ENCODE measurements at places on chromosomes 1 and 21. TPM values are rescaled to one million over a fixed set of nuclear protein-coding genes. Genes with fewer than 3 reads are reported as not detected.

DNA sequence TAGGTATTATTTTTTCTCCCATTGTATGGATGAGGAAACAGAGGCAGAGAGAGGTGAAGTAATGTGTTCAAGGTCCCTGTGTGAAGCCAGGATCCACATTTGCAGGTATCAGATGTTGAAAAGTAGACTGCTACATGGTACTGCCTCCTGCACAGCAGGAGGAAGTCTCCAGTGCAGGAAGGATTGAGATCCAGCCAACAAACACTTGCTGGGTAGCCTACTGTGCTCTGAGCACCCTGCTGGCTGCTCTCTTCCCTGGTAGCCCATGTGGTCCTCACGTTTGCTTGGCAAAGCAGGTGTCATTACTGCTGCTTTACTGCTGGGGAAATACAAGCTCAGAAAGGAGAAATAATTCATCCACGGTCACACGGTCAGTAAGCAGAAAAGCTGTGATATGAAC, 21.3 kb upstream of the GRIK3 start:
- no peak for DNase-seq
- no peak overlapping the region for H3K27ac ChIP-seq
- no peaks in the 10 kb centered on the region for H3K4me1 ChIP-seq
- H3K27me3 ChIP-seq: no peaks in the 10 kb centered on the region
- no peaks in the 10 kb centered on the region for H3K36me3 ChIP-seq
- H3K4me3 ChIP-seq: no peak overlapping the region

GRCh38 chr1:70277875-70278274, 56.7 kb downstream of the SRSF11 start:
- no peak overlapping the region for H3K4me3 ChIP-seq
- no peaks in the 10 kb centered on the region for H3K4me1 ChIP-seq
- no peaks in the 10 kb centered on the region for H3K27me3 ChIP-seq

DNA sequence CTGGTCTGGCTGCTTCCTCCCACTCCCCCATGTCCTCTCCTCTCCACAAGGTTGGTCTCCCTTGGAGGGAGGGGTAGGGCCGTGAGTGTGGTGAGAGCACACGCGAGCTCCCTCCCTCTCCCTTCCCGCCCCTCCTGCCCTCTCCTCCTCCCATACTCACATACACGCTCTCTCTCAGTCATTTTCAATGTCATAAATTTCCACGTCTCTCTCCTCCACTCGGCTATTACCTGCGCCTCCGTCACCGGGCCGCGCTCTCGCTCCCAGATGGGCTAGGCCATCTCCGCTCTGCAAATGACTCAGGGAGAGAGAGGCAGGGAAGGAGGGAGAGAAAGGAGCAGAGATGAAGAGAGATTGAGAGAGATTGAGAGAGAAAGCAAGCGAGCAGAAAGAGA, 36.7 kb upstream of the DMBX1 start:
- no peaks in the 10 kb centered on the region for H3K36me3 ChIP-seq
- no peak for DNase-seq
- H3K4me1 ChIP-seq: no peaks in the 10 kb centered on the region
- H3K27me3 ChIP-seq: peaks cover 35% of the 10 kb centered on the region
- no peak overlapping the region for H3K4me3 ChIP-seq
- no peak overlapping the region for H3K27ac ChIP-seq

DNA sequence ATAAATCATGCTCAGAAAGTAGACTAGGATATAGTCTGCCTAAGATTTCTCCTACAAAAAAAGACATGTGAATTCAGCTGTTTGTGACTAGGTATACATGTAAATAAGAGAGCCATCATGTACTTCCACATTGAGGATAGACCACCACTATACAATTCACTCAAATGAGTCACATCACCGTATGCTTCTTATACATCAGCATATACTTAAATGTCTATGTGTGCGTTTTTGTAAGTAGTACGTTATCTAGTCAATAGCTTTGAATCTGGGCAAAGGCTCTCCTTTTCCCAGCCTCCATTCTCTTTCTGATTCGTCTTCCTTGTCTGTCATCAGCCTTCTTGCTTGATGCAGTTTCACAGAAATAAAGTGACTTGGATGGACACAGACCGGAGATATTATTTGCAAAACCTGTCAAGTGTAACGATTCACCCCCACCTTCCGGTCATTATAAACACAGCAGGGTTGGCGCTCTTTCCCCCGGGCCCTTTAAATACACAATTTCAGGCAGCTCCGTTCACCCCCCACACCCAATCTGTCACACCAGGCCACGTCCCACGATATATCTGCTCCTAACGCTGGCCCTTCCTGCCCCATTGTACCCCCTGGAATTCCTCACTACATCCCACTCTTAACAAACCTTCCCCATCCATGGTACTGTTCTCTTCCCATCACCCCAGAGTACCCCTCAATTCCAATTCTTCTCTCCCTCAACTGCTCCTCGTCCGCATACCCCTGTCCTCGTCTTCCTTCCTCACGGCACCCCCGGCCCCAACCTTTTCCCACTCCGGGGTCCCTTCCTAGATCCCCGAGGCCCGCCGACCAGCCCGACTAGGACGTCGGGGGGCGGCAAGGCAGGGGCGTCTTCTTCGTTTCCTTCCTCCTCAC, 636 bp downstream of the VAMP4 start:
- H3K4me3 ChIP-seq: peak overlapping the region; percentile 93
- peak overlapping the region; percentile 93 for H3K27ac ChIP-seq
- H3K36me3 ChIP-seq: no peaks in the 10 kb centered on the region
- peak; percentile 70 for DNase-seq
- H3K4me1 ChIP-seq: peaks cover 23% of the 10 kb centered on the region

DNA sequence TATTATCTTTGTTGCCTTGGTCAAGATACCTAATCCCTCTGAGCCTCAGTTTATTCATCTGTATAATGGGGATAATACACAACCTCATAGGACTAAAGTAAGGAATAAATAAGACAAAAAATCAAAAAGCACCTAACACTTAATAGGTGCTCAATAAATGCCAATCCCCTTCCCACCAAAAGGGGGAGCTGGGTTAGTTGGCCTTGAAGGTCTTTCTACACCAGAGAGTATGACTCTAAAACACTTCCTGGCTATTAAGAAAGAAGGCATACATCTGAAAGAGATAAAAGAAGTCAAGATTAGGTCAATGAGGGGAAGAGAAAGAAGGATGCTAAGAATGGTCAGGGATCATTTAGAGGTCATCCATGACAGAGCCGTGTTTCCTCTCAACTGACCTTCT, 11.1 kb downstream of the VSIG8 start:
- no peaks in the 10 kb centered on the region for H3K27me3 ChIP-seq
- no peak overlapping the region for H3K27ac ChIP-seq
- H3K36me3 ChIP-seq: no peaks in the 10 kb centered on the region

- H3K27me3 ChIP-seq: no peaks in the 10 kb centered on the region
- no peak for DNase-seq
- H3K4me3 ChIP-seq: no peak overlapping the region
- H3K4me1 ChIP-seq: no peaks in the 10 kb centered on the region
- no peak overlapping the region for H3K27ac ChIP-seq
- no peaks in the 10 kb centered on the region for H3K36me3 ChIP-seq
These were observed 84.6 kb downstream of the KAZN start for GRCh38 chr1:14682941-14683621.

GRCh38 chr1:224745924-224746323, 129.8 kb downstream of the CNIH3 start:
- H3K4me3 ChIP-seq: no peak overlapping the region
- no peak overlapping the region for H3K27ac ChIP-seq
- peaks cover 3% of the 10 kb centered on the region for H3K4me1 ChIP-seq
- no peak for DNase-seq

- H3K27ac ChIP-seq: no peak overlapping the region
- no peak for DNase-seq
- H3K4me1 ChIP-seq: no peaks in the 10 kb centered on the region
- H3K4me3 ChIP-seq: no peak overlapping the region
- peaks cover 47% of the 10 kb centered on the region for H3K36me3 ChIP-seq
- no peaks in the 10 kb centered on the region for H3K27me3 ChIP-seq
These were observed 203.8 kb downstream of the PTPRC start for GRCh38 chr1:198842686-198843085.

GRCh38 chr1:230548357-230548756, 93.9 kb upstream of the COG2 start:
- H3K4me1 ChIP-seq: no peaks in the 10 kb centered on the region
- peaks cover 7% of the 10 kb centered on the region for H3K27me3 ChIP-seq
- H3K36me3 ChIP-seq: no peaks in the 10 kb centered on the region
- DNase-seq: no peak
- no peak overlapping the region for H3K4me3 ChIP-seq

DNA sequence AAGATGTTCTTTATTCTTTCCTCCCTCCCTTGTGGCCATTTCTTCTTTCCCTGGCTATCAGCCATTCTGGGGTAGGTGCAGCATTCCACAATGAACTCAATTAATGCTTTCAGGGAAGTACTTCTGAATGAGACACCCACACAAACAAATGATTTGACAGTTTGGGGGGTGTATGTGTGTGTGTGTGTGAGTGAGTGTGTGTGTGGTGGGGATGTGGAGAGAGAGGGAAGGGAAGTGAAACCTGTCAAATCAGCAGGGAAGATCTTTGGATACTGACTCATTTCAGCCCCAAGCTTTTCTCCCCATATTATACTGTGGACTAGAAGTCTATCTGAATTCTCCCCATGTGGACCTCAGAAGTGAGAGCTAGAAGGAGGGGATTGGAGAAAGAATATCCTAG, 154.9 kb upstream of the CD34 start:
- H3K27me3 ChIP-seq: peaks cover 22% of the 10 kb centered on the region
- no peak overlapping the region for H3K4me3 ChIP-seq
- H3K4me1 ChIP-seq: no peaks in the 10 kb centered on the region
- no peaks in the 10 kb centered on the region for H3K36me3 ChIP-seq

DNA sequence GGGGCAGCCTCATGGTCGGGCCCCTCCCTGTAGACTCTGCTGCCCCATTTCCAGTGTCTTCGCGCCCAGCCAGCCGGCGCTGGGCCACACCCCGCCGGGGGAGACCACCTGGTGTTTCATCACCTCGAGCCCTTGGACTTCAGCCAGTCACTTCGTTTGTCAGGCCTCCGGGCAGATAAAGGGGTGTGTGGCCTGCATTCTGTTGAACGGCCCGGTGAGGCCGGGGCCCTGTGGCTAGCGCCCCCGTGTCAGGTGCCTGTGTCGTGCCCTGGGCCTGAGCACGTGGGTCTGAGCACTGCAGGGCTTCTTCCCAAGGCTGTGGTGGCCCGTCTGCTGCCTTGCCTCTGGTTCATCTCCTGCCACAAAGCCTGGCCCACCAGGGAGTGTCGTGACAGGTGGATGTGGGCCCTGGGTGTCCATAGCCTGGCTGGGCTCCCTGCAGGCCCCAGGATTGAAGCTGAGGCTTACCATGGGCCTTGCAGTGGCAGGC, 65.2 kb upstream of the DIP2A start:
- H3K4me1 ChIP-seq: no peaks in the 10 kb centered on the region
- DNase-seq: no peak
- peaks cover 10% of the 10 kb centered on the region for H3K36me3 ChIP-seq
- H3K27me3 ChIP-seq: no peaks in the 10 kb centered on the region

GRCh38 chr1:2628933-2629626, 3.7 kb downstream of the MMEL1 start:
- no peaks in the 10 kb centered on the region for H3K4me1 ChIP-seq
- no peak overlapping the region for H3K27ac ChIP-seq
- H3K36me3 ChIP-seq: no peaks in the 10 kb centered on the region

DNA sequence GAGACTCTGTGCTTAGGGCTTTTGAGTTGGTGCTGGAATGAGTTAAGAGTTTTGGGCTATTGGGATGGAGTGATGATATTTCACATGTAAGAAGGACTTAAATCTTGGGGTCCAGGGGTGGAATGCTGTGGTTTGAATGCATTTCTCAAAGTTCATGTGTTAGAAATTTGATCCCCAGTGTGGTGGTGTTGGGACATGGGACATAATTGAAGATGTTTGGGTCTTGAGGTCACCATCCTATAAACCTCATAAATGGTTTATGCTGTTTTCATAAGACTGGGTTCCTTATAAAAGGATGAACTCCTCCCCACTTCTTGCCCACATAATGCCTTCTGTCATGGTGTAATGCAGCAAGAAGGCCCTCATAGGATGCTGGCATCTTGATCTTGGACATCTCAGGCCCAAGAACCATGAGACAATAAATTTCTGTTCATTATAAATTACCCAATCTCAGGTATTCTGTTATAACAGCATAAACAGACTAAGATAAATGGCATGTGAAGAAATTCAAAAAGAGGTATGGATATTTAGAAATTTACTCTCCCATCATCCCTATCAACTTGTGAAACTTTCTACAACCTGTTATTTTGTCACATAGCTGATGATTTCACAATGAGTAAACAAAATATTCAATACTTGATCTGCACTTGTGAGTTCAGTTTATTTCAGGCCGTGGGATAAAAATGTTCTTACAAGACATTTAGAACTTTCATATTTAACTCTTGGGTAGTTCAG, 48.0 kb upstream of the NEK7 start:
- H3K36me3 ChIP-seq: no peaks in the 10 kb centered on the region
- no peak overlapping the region for H3K4me3 ChIP-seq
- H3K27me3 ChIP-seq: no peaks in the 10 kb centered on the region
- no peak for DNase-seq
- H3K4me1 ChIP-seq: no peaks in the 10 kb centered on the region

GRCh38 chr1:2927393-2928360, 93.6 kb upstream of the ACTRT2 start:
- H3K27me3 ChIP-seq: peaks cover 40% of the 10 kb centered on the region
- no peaks in the 10 kb centered on the region for H3K36me3 ChIP-seq
- H3K4me1 ChIP-seq: no peaks in the 10 kb centered on the region
- no peak overlapping the region for H3K27ac ChIP-seq
- DNase-seq: no peak

- no peak overlapping the region for H3K27ac ChIP-seq
- no peaks in the 10 kb centered on the region for H3K36me3 ChIP-seq
- peak; percentile 60 for DNase-seq
- no peak overlapping the region for H3K4me3 ChIP-seq
These were observed 143.7 kb downstream of the DNM3 start for GRCh38 chr1:171984850-171985485.

DNA sequence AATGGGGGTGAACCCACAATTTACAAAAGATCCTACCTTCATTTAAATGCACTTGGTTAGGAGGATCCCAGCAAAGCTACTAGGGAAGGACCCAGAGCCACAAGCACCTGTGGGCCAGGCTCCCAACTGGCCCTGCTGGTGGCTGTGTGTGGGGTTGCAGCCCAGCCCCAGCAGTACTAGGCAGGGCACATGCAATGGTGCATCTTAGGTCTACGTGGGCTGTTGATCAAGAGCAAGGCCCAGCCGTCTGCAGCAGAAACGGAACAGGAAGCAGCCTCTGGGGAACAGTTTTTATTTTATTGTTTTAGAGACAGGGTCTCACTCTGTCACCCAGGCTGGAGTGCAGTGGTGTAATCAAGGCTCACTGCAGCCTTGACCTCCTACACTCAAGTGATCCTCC, 134.1 kb upstream of the RAB4A start:
- no peak overlapping the region for H3K27ac ChIP-seq
- no peak overlapping the region for H3K4me3 ChIP-seq
- no peaks in the 10 kb centered on the region for H3K4me1 ChIP-seq
- H3K36me3 ChIP-seq: no peaks in the 10 kb centered on the region
- no peaks in the 10 kb centered on the region for H3K27me3 ChIP-seq
- DNase-seq: no peak

The TRAF3IP3 gene
- 1.6 TPM for total RNA-seq

The TPM3 gene
- total RNA-seq: 746 TPM

The SYT14 gene
- 22.4 TPM for total RNA-seq

The FMO2 gene
- 0.20 TPM for total RNA-seq

The FMOD gene
- 0.35 TPM for total RNA-seq

The WNT4 gene
- total RNA-seq: not detected

The ADORA1 gene
- total RNA-seq: 1.2 TPM

The PLA2G2F gene
- total RNA-seq: not detected

The MX1 gene
- total RNA-seq: 1.2 TPM

The L1TD1 gene
- total RNA-seq: not detected

The HCN3 gene
- total RNA-seq: 12.2 TPM

The SPRR1B gene
- total RNA-seq: not detected

All from A673 (cell line).